ENCODE measurements at places on chromosomes 5 and 9.

DNA sequence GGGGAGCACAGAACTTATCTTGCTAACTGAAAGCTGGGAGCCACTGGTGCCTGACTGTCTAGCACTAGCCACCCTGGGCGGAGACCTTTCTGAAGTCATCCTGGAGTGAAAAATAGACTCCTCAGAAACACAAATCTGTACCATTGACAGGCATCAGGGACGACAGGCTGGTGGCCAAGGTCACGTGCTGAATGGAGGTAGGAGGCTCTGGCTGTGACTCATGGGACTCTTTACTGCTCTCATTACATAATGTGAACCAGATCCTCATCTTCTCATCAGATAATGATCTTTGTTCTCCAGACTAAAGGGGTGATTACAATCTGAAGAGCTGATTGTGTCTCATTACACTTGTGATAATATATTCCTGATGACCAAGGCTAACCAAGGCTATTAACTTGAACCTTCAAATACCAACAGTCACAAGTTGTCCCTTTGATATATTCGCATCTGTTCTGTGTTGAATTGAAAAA, 91.8 kb downstream of the SEMA5A start:
- H3K27ac ChIP-seq = no peak overlapping the region
- peaks cover 34% of the 10 kb centered on the region for H3K4me1 ChIP-seq
- no peak for DNase-seq
- H3K27me3 ChIP-seq = no peaks in the 10 kb centered on the region
- no peak overlapping the region for H3K4me3 ChIP-seq

- no peaks in the 10 kb centered on the region for H3K36me3 ChIP-seq
- DNase-seq = no peak
- no peaks in the 10 kb centered on the region for H3K27me3 ChIP-seq
- no peak overlapping the region for H3K27ac ChIP-seq
- H3K4me1 ChIP-seq = peaks cover 34% of the 10 kb centered on the region
These were observed 322.7 kb downstream of the ARHGEF28 start for GRCh38 chr5:73948720-73949119.

- no peak overlapping the region for H3K27ac ChIP-seq
- H3K36me3 ChIP-seq = no peaks in the 10 kb centered on the region
- no peaks in the 10 kb centered on the region for H3K27me3 ChIP-seq
- no peak overlapping the region for H3K4me3 ChIP-seq
These were observed 13.4 kb upstream of the TXNDC8 start for GRCh38 chr9:110351009-110351467.

DNA sequence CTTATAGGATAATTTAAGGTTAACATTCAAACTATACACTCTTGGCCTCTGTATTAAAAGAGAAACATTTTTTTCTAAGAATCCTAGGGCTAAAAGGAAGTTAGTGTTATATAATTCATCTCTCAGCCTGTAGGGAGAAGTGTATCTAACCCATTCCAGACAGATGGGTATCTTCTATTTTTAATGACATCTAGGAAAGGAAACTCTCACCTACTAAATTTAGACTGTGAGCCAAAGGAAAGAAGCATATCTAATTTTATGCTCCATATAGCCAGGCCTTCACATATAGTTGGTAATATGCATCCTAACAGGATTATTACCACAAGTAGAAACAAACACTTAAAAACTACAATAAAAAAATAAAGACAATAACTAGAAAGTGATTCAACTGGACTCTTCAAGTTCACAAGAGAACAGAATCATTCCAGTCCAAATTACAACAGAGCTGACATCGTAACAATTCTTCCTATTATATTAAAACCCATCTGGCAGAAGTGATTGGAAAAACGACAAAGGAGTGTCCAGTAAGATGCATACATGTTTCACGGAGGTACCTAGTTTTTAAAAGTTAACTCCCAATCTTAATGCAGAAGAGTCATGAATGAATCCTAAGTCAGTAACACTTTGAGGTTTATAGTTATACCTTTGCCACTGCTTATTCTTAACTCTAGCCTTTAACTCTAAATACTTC, 39.4 kb downstream of the SCAI start:
- H3K4me3 ChIP-seq = no peak overlapping the region
- DNase-seq = no peak
- no peaks in the 10 kb centered on the region for H3K36me3 ChIP-seq
- no peak overlapping the region for H3K27ac ChIP-seq

DNA sequence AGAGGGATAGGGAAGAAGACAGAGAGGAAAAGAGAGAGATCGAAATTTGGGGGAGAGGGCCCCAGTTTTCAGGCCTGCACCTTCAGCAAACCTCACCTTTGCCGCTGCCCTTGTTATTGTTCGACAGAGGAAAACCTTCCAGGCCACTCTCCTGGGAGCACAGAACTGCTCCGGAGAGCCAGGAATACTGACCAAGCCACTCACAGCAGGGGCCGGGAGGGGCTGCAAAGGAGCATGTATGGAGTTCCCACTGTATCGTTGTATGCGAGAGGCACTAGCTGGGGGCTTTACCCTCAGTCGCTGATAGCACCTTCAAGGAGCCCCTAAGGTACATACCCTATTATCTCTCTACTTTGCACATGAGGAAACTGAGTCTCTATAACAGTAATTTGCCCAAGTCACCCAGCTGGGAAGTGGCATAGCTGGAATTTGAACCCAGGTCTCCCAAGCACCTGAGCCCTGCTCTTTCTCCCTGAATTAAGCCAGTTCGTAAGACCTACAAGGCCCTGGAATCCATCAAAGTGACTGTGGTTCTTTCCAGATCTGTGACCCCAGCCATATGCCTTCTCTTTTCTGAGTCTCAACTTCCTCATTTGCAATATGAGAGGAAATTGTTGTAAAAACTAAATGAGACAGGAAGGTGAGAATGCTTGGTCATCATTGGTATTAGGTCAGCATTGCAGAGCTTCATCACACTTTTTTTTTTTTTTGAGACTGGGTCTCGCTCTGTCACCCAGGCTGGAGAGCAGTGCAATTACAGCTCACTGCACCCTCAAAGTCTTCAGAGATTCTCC, 21.0 kb upstream of the FOXE1 start:
- peaks cover 78% of the 10 kb centered on the region for H3K27me3 ChIP-seq
- H3K27ac ChIP-seq = no peak overlapping the region
- H3K36me3 ChIP-seq = no peaks in the 10 kb centered on the region
- peaks cover 10% of the 10 kb centered on the region for H3K4me1 ChIP-seq
- H3K4me3 ChIP-seq = peak overlapping the region; percentile 31

GRCh38 chr5:74974451-74975091, 77.8 kb downstream of the GCNT4 start:
- H3K36me3 ChIP-seq = no peaks in the 10 kb centered on the region
- H3K27ac ChIP-seq = no peak overlapping the region
- H3K4me1 ChIP-seq = no peaks in the 10 kb centered on the region
- no peak for DNase-seq
- no peaks in the 10 kb centered on the region for H3K27me3 ChIP-seq
- no peak overlapping the region for H3K4me3 ChIP-seq

- H3K27ac ChIP-seq = no peak overlapping the region
- H3K4me1 ChIP-seq = peaks cover 2% of the 10 kb centered on the region
- no peak for DNase-seq
- no peak overlapping the region for H3K4me3 ChIP-seq
- no peaks in the 10 kb centered on the region for H3K36me3 ChIP-seq
These were observed 29.6 kb upstream of the LCP2 start for GRCh38 chr5:170327168-170327567.

- no peaks in the 10 kb centered on the region for H3K36me3 ChIP-seq
- H3K27ac ChIP-seq = no peak overlapping the region
- H3K4me3 ChIP-seq = no peak overlapping the region
- DNase-seq = no peak
- no peaks in the 10 kb centered on the region for H3K27me3 ChIP-seq
These were observed 340.2 kb downstream of the ARRDC3 start for GRCh38 chr5:91042936-91043255.

- H3K27ac ChIP-seq = no peak overlapping the region
- DNase-seq = no peak
- no peaks in the 10 kb centered on the region for H3K4me1 ChIP-seq
- no peaks in the 10 kb centered on the region for H3K27me3 ChIP-seq
- H3K36me3 ChIP-seq = no peaks in the 10 kb centered on the region
These were observed 43.1 kb downstream of the SPTAN1 start for GRCh38 chr9:128595471-128595870.

DNA sequence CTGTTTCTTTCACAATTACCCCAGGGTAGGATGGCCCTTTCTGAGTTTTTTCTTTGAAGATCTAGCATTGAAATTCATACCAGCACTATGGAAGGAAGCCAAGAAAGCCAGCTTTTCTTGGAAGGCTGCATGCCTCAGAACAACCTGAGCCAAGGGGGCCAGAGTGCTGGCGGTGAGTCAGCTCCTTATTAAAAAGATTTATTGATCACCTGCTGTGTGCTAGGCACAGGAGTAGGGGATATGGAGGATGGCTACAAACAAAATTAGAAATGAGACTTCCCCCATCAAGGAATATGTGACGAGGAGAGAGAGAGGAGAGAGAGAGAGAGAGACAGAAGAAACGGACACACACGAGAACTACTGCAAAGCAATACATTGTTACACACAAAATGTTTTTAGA, 184.6 kb upstream of the PUM3 start:
- DNase-seq = no peak
- H3K27me3 ChIP-seq = no peaks in the 10 kb centered on the region
- H3K4me3 ChIP-seq = no peak overlapping the region
- no peak overlapping the region for H3K27ac ChIP-seq
- no peaks in the 10 kb centered on the region for H3K36me3 ChIP-seq
- no peaks in the 10 kb centered on the region for H3K4me1 ChIP-seq

GRCh38 chr5:66807743-66808142, 211.6 kb downstream of the MAST4 start:
- no peak overlapping the region for H3K4me3 ChIP-seq
- H3K4me1 ChIP-seq = peaks cover 9% of the 10 kb centered on the region
- H3K36me3 ChIP-seq = no peaks in the 10 kb centered on the region
- no peak overlapping the region for H3K27ac ChIP-seq
- H3K27me3 ChIP-seq = no peaks in the 10 kb centered on the region

DNA sequence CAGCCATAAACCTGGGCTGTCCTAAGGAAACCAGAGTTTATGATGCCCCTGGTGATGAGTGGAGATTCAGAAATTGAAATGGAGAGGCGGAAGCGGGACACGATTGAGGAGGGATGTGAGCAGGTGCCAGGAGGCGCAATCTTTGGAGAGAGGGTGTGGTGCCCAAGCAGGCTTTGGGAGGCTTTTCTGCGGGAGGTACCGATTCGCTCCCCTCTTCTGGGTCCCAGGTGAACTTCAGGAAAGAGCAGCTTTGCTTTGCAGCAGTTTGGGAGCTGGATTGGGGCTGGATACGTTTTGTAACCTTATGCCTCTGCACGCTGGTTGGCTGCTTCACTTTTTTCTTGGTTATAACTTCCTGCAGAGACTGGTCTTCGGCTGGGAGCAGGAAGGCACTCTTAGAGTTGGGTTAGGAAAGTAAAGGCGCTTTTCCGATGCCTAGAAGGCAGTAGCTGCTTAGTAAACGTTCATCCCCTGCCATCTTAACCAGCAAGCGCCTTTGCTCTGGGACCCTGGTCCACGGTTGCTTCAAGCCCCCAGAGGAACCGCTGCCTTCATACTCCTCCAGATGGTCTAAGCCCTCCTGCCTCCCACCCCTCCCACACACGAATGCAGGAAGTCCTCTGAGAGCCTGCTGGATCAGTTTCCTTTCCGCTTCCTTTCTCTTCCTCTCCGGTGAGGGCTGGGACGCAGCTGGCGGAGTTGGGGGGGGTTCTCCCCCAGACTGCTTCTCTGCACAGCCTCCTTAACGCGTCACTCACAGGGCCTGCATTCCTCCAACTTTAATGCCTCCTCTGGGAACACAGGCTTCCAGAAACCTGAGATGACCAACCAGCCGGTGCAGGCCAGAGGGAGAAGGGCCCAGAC, 15.2 kb upstream of the NEK6 start:
- peak; percentile 85 for DNase-seq
- no peaks in the 10 kb centered on the region for H3K36me3 ChIP-seq
- H3K4me1 ChIP-seq = peaks cover 14% of the 10 kb centered on the region

GRCh38 chr5:73743161-73743560, 117.2 kb downstream of the ARHGEF28 start:
- H3K4me3 ChIP-seq = no peak overlapping the region
- H3K27ac ChIP-seq = no peak overlapping the region
- DNase-seq = no peak
- H3K36me3 ChIP-seq = no peaks in the 10 kb centered on the region

GRCh38 chr9:15843316-15843715, 290.5 kb downstream of the CCDC171 start:
- H3K4me3 ChIP-seq = no peak overlapping the region
- no peak overlapping the region for H3K27ac ChIP-seq
- no peaks in the 10 kb centered on the region for H3K27me3 ChIP-seq
- DNase-seq = no peak
- H3K4me1 ChIP-seq = no peaks in the 10 kb centered on the region

DNA sequence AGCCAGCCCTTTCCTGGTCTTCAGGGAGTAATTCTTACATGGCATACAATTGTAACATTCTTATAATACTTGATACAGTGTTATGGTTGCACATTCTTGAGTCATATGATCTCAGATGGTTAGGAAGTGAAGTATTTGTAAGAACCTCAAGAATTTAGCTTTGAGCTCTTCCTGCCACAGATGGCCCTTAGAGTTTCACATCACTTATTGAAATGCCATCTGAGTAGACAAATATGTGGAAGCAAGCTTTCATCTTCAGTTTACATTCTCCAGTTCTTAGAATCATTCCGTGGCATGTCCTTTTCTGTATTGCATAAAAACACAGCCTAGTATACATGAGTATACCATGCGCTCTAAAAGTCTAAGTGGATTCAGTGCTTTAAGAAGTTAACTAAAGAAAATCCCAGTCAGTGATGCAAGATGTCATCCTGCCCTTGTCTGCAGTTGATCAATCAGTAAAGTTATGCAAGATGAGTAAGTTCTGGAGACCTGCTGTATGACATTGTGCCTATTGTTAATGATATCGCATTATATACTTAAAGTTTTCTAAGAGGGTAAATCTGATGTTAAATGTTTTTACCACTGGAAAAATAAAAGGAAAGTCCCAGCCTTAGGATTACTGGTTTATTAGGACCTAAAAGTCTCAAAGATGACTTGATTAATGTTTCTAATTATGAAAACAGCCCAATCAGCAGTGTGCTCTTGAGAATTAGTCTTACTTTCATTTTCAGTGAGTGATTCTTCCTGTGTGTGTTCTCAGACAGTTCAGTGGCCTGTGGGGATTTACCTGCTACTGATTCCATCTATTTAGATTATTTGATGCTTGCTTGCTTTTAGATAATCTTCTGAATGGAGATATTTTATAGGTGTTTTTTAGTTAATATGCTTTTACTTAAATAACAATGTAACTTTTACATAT, 29.4 kb downstream of the RHOBTB3 start:
- no peaks in the 10 kb centered on the region for H3K4me1 ChIP-seq
- H3K4me3 ChIP-seq = no peak overlapping the region
- no peaks in the 10 kb centered on the region for H3K27me3 ChIP-seq
- DNase-seq = no peak
- no peaks in the 10 kb centered on the region for H3K36me3 ChIP-seq

DNA sequence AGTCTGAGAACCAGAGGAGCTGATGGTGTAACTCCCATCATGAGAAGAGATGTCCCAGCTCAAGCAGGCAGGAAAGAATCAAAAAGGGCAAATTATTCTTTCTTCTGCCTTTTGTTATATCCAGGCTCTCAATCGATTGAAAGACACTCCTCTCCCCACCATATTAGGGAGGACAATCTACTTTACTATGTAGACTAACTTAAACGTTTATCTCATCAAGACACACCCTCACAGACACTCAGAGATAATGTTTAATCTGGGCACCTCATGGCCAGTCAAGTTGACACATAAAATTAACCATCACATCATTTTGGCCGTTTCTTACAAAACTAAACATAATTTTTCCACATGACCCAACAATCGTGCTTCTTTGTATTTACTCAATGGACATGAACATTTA, 534.3 kb upstream of the RORB start:
- no peak overlapping the region for H3K27ac ChIP-seq
- DNase-seq = no peak
- H3K4me3 ChIP-seq = no peak overlapping the region
- no peaks in the 10 kb centered on the region for H3K27me3 ChIP-seq
- no peaks in the 10 kb centered on the region for H3K4me1 ChIP-seq

Data from neural progenitor cell (in vitro differentiated cells).